ENCODE measurements at places on chromosomes 2 and 18.

DNA sequence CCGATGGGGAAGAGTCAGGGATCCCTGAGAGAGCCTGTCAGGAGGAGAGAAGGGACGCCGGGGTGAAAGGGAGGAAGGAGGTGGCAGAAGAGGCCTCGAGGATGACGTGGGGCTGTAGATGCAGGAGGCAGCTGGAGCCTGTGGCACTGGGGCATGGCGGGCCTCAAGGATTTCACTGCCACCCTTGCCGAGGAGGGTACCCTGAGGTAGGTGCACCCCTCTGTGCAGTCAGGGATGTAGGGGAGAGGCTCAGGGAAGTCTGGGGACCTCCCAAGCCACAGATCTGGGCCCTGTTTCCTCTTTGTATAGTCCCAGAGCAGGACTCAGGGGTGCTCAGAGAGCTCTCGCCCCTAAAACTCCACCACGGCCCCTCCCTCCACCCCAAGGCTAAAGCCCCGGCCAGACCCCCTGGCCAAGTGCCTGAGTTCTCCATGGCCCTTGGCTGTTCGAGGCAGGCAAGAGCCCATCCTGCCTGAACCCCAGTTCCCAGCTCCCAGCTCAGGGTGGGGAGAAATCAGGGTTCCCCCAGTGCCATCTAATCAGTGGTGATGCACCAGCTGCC, 39.0 kb upstream of the HDAC4 start:
- DNase-seq = no peak

DNA sequence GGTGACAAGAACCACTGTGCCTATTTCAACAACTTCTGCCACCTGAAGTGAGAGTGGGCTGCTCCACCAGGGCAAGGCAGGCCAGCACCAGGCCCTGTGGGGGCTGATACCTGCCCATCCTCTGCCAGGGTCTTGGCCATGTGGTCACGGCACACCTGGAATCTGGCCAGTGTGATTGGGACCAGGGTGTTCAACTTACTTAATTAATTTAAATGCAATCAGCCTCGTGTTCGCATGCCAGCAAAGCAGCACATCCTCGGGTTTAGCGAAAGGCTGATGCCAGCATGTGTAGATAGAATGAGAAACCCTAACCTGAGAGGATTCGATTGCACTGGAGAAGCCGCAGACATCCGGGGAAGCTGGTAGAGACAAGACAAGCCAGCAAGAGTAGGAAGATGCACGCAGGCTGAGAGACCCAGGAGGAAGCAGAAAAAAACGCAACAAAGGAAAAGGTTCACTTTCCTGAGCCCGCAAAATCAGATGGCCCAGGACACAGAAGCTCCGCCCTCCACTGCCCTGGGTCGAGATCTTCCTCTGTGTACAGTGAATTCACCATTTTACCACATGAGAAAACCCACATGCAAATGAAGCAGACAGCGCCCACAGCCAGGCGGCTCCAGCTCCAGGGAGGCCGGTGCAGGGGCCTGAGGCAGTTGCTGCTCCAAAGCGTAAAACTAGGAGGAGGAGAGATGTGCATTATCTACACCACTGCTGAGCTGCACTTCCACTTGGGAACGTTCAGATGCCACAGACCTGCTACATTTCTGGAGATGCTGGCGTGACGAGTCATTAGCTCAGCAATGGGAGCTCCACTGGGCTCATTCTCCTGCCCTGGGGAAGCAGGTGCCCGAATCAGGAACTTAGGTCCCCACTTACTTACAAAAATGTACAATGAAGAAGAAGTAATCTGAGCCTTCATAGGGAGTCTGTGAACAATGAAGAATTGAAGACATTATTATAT, 92.1 kb downstream of the TMEM18 start:
- no peak for DNase-seq

DNA sequence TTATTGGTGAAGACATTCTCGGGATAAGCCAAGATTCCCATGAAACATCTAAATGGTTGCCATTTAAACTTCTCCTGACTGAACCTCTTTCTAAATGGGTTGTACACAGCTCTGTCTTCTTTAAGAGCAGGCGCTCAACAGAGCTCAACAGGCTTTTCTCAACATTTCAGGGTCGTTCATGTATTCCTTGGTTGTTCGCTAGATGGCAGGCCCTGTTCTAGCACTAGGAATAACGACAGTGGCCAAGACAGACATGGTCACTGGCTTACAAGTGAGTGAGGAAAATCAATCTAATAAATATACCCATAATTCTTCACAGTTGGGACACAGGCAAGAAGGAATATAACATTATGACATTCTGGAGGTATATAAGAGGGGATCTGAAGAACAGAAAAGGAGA, 154.5 kb downstream of the SMAD2 start:
- DNase-seq = no peak

GRCh38 chr2:105934467-105934866, 189.8 kb downstream of the NCK2 start:
- no peak for DNase-seq

- no peak for DNase-seq
Measured at GRCh38 chr2:215364157-215365155, 52.6 kb downstream of the ATIC start.

GRCh38 chr2:157572725-157573124, 55.9 kb downstream of the ACVR1C start:
- DNase-seq = no peak

GRCh38 chr18:38961880-38962279, 1396.3 kb upstream of the CELF4 start:
- DNase-seq = no peak

- DNase-seq = no peak
Measured at GRCh38 chr2:10172033-10172871, 49.7 kb downstream of the RRM2 start.

GRCh38 chr2:23029111-23029510, 355.9 kb upstream of the KLHL29 start:
- no peak for DNase-seq

DNA sequence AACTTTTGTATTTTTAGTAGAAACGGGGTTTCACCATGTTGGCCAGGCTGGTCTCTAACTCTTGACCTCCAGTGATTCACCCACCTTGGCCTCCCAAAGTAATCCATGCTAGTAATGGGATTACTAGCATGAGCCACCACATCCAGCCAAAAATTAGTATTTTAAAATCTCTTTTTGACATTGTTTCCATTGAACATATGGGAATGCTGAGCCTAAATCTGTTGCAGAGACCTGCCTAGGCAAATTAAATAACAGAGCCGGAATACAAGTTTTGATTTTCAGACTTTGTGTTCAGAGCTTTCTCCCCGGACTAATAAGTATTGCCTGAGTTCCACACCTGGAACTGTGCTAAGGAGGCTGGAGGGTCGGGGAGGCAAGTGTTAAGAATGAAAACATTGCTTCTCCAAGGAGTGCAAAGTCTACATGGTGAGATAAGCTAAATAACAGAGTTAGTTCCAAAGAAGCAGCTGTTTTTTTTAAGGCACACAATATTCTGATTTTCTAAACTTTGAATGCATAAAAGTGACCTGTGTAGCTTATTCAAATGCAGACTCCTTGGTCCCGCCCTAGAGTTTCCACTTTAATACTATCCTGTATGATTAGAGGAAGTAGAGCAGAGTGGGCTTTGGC, 150.6 kb upstream of the CELF4 start:
- no peak for DNase-seq

DNA sequence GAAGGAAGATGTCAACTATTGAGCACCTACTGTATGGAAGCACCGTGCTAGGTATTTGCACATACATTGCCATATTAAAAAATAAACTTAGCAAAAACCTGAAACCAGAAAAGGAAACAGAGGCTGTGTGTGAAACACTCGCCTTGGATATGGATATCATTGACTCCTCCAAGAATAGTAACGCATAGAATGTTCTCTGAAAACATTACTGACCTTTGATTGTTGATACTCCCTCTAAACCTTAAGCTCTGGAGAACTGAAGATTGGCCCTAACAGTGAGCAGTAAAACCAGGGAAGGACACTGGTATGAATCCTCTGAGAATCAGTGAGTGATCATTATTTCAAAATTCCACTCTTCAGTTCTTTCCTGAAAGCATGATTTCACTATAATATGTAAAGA, 236.8 kb downstream of the CDH20 start:
- DNase-seq = no peak

DNA sequence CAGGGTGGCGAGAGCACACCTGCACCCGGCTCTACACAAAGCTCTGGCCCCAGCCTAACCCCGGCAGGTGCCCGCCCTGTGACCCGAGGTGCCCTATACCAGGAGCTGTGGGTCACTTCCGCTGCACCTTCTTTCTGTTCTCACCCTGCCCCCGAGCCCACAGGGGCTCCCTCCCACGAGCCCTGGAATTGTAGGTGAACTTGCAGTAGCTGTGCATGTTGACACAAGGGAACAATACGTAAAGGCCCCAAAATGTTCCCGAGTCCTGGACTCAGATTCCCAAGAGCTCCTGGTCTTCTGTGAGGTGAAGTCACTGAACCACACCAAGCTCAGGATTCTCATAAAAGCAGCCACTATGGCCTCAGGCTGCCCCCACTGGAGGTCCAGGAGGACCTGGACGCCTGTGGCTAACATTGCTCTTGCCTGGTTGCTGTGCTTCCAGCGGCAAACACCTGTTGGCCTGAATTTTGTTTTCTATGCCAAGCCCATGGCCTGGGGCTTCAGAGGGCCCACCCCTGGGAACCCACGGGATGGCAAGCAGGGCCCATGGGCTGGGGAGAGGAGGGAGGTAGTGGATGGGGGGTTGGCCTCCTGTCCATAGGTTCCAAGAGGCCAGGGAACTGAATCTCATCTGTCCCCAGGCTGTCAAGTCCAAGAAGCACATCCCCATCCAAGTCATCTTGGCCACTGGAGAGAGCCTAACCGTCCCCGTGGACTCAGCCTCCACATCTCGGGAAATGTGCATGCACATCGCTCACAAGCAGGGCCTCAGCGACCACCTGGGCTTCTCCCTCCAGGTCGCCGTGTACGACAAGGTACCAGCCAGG, 23.2 kb upstream of the GPR17 start:
- DNase-seq = no peak

GRCh38 chr18:33558529-33558928, 19.5 kb upstream of the ASXL3 start:
- no peak for DNase-seq

- DNase-seq = no peak
Measured at GRCh38 chr2:235398321-235398720, 95.5 kb upstream of the AGAP1 start.

GRCh38 chr2:139007130-139007529, 226.9 kb upstream of the NXPH2 start:
- no peak for DNase-seq

GRCh38 chr2:127205218-127206125, 14.6 kb downstream of the CYP27C1 start:
- DNase-seq = no peak

DNA sequence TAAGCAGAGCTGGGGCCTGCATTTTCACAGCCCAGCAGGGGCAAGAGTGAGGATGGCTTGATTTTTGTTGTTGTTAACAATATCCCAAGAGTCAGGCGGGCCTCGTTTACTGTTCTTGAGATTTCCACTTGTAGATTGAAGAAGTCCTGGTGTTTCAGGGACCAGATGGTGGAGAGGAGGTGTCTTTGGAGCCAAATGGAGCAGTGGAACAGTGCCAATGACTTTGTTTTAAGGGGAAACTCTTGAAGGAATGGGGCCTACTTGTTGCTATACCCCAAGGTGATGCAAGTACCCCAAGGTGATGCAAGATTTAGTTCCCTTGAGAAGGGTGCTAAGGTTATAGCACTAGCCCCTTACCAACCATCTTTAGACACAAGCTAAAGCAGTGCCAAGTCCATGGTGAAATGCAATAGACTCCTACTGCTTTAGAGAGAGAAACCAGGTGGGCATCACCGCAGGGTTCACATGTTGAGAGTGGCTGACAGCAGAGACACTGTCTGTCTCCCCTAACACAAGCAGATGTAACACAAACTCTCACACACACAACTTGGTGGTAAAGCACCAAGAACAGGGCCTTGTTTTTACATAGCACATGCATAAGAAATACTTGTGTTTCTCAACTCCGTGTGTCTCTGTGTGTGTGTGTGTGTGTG, 44.0 kb downstream of the HK2 start:
- DNase-seq = no peak

- DNase-seq = no peak
Measured at GRCh38 chr18:29439398-29439797, 1262.5 kb upstream of the CDH2 start.

DNA sequence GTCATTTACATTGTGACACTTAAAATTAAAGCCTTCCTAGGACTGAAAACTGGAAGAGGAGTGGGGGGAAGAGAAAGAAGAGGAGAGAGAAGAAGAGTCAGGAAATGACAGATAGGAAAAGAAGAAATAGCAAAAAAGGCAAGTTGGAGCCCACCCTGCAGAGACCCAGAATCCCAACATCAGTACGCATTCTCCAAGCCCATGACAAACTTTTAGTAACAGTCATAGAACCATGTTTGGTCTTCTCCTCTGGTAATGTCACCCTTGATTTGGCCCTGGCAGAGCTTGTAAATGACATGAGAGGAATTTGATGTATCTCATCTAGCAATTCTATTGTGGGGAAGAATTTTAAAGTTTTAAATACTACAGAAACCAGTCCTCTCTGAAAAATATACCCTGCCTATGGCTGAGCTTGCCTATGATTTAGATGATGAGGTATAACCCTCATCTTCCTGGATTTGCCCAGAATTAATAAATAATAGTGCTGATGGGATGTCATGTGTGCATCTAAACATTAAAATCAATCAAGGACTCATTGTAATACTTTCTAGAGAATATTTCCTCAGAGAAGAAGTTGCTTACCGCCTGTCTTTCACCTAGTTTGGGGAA, 40.2 kb downstream of the APOB start:
- no peak for DNase-seq

- DNase-seq = no peak
Measured at GRCh38 chr2:121187982-121188411, 97.0 kb downstream of the TFCP2L1 start.

GRCh38 chr2:207071820-207072219, 93.9 kb downstream of the KLF7 start:
- no peak for DNase-seq

- DNase-seq = no peak
Measured at GRCh38 chr18:75638223-75638775, 210.8 kb upstream of the SMIM21 start.

GRCh38 chr2:14235667-14236066, 396.9 kb upstream of the LRATD1 start:
- no peak for DNase-seq

DNA sequence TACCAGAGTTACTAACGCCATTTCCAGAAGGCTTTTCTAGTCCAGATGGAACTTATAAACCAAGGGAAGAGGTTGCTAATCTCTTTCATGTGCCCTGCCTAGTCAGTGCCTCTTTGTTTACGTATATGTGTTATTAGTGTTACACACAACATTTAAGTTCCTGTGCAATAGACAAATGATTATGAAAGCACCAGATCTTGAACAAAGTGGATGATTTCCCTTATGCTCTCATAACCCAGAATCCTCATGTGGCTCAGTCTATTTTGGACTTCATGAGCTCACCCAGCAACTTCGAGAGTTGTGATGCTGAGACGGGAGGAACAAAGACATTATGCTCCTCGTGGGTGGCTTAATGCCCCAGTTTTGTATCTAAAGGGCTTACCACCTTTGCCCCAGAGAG, 214.4 kb upstream of the SP5 start:
- DNase-seq = no peak

GRCh38 chr2:23636426-23636825, 251.4 kb downstream of the KLHL29 start:
- DNase-seq = no peak

GRCh38 chr18:9290156-9290555, 44.4 kb upstream of the TWSG1 start:
- DNase-seq = no peak

- DNase-seq = no peak
Measured at GRCh38 chr18:10497206-10497749, 28.5 kb upstream of the NAPG start.

Data from activated CD8-positive, alpha-beta memory T cell treated with anti-CD3 and anti-CD28 coated beads for 1 hour (primary cell).